Daoy (cell line): ENCODE measurements at places on chromosomes 7 and 10. TPM values are rescaled to one million over a fixed set of nuclear protein-coding genes. Genes with fewer than 3 reads are reported as not detected.

DNA sequence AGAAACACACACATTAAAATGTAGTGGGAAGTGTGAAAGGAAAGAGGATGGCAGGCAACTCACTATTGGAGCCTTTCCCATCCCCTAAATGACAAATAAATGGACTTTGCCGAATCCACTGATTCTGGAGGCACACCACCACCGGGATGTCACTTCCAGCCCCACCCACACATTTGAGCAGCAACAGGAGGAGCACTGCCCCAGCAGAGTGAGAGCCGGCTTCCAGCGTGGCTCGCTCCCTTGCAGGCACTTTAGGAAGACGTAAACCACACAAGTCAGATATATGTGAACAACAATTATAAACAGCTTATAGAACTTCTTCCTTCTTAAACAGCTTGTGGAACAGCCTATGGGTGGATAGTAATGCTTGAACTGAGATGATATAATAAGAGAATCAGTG lies 191.0 kb downstream of the DGKI start:
- no peak for DNase-seq

LRRD1 gene
- total RNA-seq: 0.17 TPM in 1 of 2 replicates, not detected in the other

DNA sequence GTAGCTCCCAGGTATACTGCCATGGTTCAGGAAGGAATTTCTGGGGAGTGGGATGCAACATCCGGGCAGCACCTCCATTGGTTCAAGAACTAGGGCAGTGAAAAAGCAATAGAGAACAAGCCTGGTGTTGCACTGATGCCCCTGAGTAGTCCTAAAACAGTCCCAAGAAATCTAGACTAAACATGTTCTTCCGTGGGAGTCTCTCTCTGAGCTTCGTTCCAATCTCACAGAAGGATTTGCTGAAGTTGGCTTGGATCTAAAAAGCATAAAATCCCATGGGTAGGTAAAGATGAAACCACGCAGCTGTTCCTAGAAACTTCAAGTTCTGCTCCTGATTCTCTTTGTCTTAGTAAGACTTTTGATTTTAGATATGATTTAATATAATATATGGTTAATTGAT lies 154.5 kb downstream of the PLXDC2 start:
- no peak for DNase-seq

TMEM178B gene
- total RNA-seq: 1.2 and 1.3 TPM in 2 replicates

DNA sequence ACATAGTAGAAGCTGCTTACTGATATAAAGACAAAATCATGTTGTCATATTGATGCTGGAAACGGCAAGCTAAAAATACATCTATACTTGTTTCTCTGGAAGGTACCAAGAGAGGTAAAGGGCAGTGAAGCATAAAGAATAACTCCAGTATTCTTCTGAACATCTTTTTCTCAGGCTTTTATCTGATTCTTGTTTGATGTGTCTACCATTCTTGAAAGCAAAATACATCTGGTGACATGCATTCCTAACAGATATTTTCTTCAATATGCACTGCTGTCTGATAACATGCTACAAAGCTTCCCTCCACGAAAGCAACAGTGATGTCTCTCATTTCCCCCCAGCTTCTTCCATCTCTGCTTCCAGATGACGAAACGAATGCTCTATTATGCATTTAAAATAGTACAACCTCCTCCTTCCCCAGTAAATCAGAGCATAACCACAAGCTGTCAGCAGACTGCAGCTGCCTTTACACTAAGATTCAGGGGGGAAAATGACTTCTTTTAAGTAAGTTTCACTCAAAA lies 100.8 kb downstream of the ARHGAP21 start:
- no peak for DNase-seq

DNA sequence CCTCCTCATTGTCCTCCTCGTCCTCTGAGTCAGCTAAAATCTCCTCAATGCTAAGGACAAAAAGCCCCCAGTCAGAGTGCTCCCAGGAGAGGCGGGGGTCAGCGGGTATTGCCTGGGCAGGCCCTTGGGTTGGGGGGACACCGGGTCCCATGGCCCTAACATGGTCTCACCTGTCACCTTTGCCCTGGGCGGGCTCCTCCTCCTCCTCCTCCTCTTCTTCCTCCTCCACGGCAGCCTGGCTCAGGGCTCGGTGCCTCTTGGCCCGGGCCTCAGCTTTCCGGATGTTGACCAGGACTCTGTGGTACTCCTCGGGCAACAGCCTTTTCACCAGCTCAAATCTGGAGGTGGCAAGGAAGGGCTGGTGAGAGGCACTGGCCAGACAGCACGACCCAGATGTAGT lies 32.0 kb upstream of the FRAT2 start:
- DNase-seq: no peak
